ENCODE measurements at places on chromosomes 16 and 17.
A peak's percentile ranks its signal among the peaks of the same experiment; 100 is the strongest.

GRCh38 chr16:11038305-11038704 is 93.9 kb downstream of the CLEC16A start:
- DNase-seq, result no peak

- DNase-seq, result no peak
Observed at GRCh38 chr17:2982854-2983253, 80.6 kb downstream of the OR1D5 start.

DNA sequence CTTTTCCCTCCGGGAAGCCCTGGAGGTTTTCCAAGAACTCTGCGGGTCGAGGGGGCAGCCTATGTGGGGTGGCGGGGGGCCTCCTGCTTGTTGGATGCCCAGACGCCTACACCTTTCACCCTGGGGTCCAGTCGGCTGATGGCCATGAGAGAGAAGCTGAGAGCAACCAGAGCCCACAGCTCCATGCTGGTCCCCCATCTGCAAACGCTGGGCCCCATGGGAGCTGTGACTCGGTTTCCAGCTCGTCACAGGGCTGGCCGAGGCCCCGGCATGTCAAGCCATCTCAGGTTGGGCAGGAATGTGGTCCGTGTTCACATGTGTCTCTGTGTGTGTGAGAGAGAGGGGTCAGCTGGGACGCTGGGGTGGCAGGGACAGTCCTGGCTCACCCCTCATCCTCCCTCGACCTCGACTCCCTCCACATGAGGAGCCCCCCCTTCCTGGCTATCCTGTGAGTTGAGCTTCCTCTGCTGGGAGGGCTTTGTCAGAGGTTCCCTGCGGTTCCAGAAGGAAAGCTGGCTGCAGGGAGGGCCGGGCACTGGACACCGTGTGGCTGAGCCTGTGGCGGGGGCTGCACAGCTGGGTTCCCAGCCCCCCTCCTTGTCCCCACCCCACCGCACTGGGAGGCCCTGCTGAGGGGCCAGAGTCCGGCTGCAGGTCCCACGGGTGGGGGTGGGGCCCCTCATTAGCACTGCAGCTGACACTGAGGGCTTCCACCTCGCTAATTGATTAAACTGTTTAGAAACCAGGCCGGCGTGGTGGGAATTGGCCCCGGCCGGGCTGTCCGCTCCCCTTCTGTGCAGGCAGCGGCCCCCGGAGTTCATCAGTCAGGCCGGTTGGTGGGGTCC is 19.1 kb downstream of the METRNL start:
- DNase-seq, result no peak

- no peak for DNase-seq
Observed at GRCh38 chr17:12983991-12984884, 33.6 kb downstream of the ELAC2 start.

DNA sequence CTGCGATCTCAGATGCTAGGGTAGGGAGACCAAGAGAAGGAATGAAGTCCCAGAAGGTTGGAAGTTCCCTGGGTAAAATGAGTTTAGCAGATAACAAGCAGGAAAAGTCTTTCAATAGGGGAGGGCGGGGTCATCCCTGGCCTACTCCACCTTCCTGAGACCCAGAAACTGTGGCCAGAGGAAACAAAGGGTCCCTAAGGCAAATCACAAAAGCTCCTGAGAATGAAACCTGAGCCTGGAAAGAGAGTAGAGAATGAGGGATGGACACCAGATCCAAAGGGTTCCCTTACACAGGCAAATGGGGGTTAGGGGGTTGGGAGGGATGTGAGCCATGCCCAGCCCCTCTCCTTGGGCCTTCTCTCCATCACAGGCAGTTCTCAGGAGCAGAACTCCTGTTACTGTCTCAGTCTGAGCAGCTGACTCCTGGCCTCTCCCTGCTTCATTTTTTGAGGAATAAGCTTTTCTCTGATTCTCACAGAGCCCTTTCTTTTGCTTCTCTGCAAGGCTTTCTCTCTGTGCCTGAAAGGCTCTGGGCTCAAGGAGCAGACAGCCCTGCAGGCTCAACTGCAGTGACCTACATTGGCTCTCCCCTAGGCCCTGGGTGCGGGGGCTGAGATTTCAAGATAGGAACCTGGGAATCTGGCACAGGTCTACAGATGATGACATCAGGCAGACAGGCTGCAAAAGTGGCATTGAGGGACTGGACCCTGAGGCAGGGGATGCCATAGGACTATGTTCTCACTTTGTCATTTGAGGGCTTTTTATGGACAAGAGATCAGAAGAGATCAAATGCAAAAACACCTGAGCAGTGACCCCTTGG is 9.8 kb upstream of the NR1D1 start:
- DNase-seq, result no peak

DNA sequence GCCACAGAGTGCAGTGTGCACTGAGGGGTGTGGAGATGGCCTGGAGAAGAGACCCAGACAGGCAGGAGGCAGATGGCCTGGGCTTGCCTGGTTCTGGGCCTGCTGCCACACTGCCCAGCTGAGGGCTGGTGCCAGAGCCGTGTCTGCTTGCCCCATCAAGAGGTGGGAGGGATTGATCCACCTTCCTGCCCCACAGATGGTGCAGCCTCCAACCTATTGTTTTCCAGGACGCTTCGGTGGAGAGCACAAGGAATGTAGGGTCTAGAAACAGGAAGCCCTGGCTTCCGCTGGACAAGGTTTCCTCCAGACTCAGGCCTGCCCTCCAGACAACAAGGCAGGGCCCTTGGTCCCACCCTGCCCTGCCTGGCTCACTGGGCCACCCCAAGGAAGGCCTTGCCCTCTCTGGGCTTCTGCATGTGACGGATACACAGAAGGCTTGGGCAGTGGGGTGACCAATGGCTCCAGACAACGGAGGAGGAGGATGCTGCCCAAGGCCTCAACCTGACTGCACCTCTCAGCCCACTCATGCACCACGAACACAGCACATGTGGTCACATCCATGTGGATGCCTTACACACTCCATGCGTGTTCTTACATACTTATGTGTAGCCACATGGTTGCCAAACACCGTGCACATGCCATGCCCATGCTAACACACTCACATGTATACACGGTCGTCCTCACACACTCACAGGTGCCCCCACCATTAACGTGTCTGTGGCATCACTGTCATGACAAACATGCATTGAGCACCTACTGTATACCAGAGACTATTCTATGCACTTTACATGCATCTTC is 6.5 kb upstream of the CDH5 start:
- DNase-seq, result no peak

DNA sequence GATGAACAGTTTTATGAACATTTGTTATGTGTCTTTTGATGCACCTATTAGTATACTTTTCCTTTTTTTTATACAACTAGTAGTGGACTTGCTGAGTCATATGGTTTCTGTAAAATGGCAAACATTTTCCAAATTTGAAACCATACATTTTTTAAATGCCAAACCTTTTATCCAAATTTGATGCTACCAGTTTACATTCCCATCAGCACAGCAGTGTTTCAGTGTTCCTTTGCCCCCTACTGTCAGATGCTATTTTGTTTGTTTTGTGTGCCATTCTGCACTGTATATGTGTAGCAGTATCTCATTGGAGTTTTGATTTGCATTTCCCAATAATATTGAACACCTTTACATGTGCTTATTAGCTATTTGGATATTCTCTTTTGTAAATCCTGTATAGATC is 219.4 kb downstream of the TANC2 start:
- no peak for DNase-seq

- DNase-seq, result no peak
Observed at GRCh38 chr17:27824176-27824715, 23.9 kb upstream of the NOS2 start.

- no peak for DNase-seq
Observed at GRCh38 chr17:3400055-3400454, 1.8 kb upstream of the OR1E1 start.

DNA sequence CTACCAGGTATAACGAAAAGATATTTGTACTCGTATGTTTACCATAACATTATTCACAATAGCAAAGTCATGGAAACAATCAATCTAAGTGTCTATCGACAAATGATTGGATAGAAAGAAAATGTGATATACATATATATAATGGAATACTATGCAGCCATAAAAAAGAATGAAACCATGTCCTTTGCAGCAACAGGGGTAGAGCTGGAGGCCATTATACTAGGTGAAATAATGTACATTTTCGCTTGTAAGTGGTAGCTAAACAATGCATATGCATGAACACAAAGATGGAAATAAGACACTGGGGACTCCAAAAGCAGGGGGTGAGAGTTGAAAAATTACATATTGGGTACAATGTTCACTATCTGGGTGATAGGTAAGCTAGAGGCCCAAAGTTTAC is 124.0 kb downstream of the MYO1D start:
- DNase-seq, result no peak

GRCh38 chr16:87593710-87594258 is 8.5 kb upstream of the JPH3 start:
- DNase-seq, result no peak

DNA sequence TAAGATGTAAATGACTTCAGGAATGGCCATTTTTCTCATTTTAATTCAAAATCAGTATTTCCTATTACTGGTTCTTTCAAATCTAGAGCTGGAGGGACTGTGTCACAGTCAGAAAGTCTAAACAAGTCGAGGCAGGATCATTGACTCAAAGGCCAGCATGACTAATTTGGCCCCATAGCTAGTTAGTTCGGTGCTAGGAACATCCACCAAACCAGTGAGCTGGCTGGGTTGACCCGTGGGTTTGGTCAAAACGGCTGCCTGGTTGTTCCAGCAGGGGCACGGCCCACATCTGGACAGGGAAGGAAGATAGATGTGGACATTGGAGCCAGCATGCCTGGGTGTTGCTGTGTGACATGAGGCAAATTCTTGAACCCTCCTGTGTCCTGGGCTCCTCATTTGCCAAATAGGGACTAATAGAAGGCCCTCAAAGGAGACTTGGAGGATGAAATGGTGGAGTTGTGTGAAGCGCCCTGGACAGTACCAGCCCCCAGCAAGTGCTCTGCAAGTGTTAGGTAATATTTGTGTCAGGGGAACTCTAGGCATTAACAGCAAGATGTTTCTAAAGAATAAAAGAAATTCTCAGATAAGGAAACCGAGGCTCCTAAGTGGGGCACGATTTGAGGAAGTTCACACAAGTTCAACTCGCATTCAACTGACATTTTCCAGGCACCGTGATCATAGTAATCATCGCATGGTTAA is 46.2 kb downstream of the MEOX1 start:
- DNase-seq, result no peak

- no peak for DNase-seq
Observed at GRCh38 chr17:75182319-75182568, 515 bp downstream of the SUMO2 start.

DNA sequence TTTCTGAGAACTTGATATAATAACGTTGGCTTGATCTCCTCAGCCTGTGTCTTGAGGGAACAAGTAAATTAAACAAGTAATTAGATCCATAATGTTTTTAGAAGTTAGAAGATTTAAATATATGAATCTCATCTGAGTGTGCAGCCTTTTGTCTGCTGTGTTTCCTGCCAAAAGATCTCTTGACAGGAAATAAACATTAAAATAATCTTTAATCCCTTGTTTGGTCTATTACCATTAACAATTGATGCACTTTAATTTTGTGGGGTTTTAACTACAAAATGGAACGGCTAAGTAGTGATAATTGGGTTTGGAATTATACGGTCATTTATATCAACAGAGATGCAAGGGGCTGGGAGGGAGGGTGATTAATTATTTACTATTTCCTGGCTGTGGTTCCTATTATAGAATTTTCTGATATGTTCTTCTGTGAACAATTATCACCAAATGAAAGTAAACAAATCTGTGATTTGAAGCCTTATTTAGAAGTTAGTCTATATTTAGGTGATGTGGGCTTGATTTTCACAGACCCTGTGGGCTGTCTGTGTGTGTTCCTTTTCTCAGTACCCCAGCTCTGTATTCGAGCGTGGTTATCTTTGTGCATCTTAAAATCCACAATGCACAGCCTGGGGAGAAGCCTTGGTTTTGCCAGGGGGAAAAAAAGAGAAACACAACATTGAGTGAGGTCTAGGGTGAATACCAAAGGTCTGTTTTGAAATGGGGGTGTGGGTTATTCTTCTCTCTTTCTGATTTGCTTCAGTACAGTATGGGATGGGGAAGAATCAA is 556.1 kb downstream of the WWOX start:
- DNase-seq, result no peak

GRCh38 chr17:38322156-38322779 is 21.5 kb downstream of the GPR179 start:
- peak; percentile 71 for DNase-seq

- no peak for DNase-seq
Observed at GRCh38 chr16:30669026-30669902, 11.0 kb downstream of the FBRS start.

- DNase-seq, result no peak
Observed at GRCh38 chr17:41962111-41962510, 4.5 kb upstream of the CNP start.

DNA sequence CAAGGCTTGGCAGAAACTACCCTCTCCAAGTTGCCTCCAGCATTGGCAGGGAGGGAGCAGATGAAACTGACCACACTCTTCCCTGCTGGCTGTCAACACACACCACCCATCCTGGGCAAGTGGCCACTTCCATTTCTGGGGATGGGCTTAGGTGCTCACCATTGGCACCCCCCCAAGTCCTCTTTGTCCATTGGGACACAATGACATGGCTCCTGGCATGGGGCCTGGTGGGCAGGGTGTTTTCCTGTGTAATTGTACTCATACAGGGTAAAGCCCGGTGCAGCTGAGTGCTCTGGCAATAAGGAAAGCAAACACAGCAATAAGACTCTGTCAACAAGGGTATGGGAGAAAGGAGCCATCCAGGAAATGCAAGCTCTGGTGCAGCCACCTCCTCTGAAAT is 22.6 kb downstream of the SCNN1B start:
- no peak for DNase-seq

DNA sequence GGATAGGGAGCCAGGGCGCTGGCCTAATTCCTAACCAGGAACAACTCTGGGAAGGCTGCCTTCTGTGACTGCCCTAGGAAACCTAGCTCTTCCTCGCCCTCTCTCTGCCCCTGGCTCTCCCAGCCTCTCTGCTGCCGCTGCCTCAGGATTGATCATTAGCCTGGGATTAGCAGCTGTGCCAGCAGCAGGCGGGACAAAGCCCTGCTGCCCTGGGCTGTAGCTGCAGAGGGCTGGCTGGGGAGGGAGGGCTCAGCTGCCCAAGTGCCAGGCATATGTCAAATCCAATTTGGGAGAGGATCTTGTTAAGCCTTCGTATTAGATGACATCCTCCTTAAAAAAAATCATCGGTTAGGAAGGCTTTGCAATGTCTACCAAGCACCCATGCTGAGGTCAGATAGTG is 144.8 kb upstream of the CCL2 start:
- DNase-seq, result no peak

Measured in stimulated activated CD4-positive, alpha-beta T cell treated with anti-CD3 and anti-CD28 coated beads, TNF-alpha, amount 100 ng/mL, for 24 hours (primary cell).